ENCODE measurements at places on chromosomes 5 and 9. TPM values are rescaled to one million over a fixed set of nuclear protein-coding genes. Genes with fewer than 3 reads are reported as not detected.

Gene N4BP3
- total RNA-seq, result 1.5 TPM

- no peak for DNase-seq
These were observed 133.8 kb downstream of the DENND1A start for GRCh38 chr9:123796094-123796493.

- DNase-seq, result no peak
These were observed 403.9 kb downstream of the ZNF608 start for GRCh38 chr5:124342584-124342983.

Gene IFNA13
- total RNA-seq, result not detected

GRCh38 chr9:73805853-73806458 is 654.3 kb downstream of the ANXA1 start:
- no peak for DNase-seq

DNA sequence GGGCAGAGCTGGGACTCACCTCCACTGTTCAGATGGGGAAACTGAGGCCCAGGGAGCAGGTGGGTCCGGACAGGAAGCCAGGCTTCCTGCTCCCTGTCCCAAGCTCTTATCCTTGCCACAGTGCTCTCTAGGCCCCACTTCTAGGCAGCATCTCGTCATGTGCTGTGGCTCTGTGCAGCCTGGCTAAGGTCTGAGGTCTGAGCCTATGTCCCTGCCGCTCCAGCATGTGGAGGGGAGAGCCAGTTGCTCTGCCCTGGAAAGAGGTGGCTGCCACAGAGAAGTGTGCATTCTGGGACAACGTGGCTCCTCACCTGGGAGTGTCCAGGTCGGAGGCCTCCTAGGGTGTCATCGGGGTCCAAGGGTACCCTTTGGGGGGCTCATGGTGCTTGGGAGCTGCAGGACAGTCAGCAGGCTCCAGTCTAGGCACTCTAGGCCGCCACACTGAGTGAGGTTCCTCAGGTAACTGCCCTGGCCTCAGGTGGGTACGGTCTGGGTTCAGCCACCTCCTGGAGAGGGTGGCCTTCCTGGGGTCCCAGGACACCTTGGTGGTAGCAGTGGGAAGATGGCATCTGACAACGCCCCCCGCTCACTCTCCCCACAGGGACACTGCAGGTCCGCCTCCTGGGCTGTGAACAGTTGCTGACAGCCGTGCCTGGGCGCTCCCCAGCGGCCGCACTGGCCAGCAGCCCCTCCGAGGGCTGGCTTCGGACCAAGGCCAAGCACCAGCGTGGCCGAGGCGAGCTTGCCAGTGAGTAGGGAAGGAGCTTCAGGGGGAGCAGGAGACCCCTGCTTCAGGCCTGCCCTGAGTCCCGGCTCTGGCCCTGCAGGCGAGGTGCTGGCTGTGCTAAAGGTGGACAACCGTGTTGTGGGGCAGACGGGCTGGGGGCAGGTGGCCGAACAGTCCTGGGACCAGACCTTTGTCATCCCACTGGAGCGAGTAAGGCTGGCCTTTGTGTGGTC is 10.4 kb downstream of the PKN3 start:
- DNase-seq, result peak; percentile 3

Gene CBY3
- not detected for total RNA-seq

Gene MAP1B
- total RNA-seq, result 163 TPM

DNA sequence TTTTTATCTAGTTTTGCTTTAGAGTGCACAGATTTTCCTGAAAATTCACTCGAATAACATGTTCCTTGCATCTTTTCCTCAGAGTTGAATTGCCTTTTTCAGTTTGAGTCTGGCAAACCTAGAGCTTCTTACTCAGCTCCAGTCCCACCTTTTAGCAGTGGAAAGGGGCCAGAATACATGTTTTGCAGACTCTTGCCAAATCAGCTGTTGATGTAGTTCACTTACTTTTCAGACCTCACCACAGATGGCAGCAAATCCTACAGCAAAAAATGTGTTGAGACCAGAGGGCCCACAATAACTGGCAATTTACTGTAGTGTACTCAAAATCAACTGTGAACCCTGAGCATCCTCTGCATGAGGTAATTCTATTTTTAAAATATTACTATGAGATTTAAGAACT is 545.2 kb upstream of the ACO1 start:
- DNase-seq, result no peak

GRCh38 chr9:20601292-20601691 is 21.0 kb downstream of the MLLT3 start:
- DNase-seq, result no peak

DNA sequence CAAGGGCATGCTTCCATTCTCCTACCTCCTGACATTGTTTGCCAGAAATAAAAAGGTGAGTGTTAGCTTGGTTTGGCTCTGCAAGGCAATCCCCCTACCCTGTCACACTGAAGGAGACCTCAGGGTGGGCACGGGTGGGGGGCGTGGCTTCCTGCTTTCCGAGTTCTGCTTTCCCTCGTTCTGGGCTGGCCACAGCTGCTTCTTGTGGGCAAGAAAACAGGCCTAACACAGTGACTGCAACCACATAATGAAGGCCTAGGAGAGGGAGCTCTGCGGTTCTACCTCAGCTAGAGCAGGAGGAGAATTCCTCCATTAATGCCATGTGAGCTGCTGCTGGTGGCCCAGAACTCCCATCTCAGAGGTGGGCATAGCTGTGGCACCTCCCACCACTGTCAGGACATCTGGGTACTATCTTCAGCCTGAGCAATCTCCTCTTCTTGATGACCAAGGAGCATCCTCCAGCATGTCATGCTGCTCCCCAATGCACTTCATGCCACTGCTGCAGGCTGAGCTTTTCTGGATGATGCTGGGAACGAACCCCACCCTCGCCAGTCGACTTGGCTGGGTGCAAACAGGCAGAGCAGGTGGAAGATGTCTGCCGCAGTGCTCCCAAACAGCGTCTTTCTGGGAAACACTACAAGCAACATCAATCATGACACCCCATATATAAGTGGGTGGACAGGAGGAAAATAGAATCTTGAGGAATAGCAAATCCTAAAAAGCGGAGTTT is 139.5 kb upstream of the RAPGEF1 start:
- DNase-seq, result no peak

Gene C9orf50
- total RNA-seq, result not detected

GRCh38 chr5:135835766-135836165 is 1.3 kb downstream of the SLC25A48 start:
- no peak for DNase-seq

DNA sequence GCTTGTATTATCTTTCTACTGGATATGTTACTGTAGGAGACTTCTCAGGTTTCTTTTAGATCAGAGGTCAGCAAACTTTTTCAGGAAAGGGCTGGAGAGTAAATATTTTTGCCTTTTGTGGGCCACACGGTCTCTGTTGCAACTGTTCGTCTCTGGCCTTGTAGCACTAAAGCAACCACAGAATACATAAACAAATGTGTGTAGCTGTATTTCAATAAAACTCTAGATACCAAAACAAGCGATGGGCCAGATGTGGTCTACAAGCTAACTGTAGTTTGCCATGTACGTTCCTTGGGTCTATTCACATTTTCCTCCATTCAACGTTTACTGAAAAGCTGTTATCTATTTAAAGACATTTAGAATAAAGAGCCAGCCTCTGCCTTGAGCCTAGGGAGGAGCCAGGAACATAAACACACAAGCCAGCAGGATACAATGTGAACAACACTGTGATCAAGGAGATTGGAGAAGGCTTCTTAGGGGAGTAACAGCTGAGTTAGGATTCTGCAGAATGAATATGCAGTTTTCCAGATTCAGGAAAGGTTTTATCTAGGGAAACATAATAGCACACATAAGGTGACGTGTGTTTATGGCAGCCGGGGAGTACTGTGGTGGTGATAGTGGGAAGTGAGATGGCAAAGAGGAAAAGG is 33.0 kb upstream of the HOMER1 start:
- DNase-seq, result no peak
